ENCODE measurements at places on chromosomes 1 and 21.

DNA sequence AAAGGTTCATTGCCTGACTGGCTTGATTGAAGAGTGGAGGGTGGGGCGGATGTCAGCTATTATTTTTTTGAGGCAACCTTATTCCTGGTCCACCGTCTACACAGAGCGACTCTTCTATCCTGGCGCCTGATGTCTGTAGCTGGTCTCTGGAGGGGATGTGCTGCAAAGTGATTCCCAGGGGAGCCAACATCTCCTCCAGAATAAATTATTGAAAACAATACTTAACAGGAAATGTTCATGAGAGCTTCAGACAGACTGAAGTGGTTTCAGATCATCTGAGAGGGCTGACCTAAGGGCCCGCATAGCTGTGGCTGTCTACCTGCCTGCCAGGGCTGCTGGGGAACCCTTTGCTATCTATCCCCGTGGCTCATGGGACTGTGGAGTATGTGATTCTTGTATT, 66.7 kb downstream of the TEX35 start:
- no peak for DNase-seq

GRCh38 chr1:176450526-176450925, 12.4 kb upstream of the PAPPA2 start:
- DNase-seq: no peak

- DNase-seq: no peak
Observed at GRCh38 chr1:32871364-32872191, 866 bp upstream of the FNDC5 start.

GRCh38 chr1:116230712-116231111, 119.5 kb downstream of the MAB21L3 start:
- DNase-seq: no peak

DNA sequence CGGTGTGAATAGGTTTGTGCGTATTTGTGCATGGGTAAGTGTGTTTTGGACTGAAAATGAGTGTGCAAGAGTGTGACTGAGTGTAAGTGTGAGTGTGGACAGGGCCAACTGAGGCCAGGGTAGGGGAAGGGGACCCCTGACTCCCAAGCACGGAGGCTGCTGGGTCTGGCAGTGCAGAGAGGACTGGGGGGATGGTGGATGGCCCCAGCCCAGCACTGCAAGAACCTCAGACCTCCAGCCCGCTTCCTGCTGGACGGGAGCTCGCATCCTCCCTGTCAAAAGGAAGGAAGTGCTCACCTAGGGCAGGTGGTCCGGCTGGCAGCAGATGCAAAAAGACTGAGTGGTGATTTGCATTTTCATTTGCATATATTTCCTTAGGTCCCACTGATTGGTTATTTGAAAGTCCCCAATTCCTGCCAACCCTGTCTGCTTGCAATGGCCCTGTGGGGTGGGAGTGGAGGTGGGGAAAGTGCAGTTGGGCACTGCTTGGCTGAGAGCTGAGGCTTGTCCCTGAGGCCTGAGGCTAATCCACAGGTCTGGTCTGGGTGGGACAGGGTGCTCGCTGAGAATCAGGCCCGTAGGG, 42.8 kb upstream of the CASZ1 start:
- no peak for DNase-seq

GRCh38 chr1:219160967-219161366, 12.7 kb upstream of the LYPLAL1 start:
- DNase-seq: no peak

- DNase-seq: no peak
Observed at GRCh38 chr21:23837564-23837963, 1769.7 kb downstream of the MRPL39 start.

- no peak for DNase-seq
Observed at GRCh38 chr21:33078907-33079582, 9.1 kb downstream of the OLIG1 start.

DNA sequence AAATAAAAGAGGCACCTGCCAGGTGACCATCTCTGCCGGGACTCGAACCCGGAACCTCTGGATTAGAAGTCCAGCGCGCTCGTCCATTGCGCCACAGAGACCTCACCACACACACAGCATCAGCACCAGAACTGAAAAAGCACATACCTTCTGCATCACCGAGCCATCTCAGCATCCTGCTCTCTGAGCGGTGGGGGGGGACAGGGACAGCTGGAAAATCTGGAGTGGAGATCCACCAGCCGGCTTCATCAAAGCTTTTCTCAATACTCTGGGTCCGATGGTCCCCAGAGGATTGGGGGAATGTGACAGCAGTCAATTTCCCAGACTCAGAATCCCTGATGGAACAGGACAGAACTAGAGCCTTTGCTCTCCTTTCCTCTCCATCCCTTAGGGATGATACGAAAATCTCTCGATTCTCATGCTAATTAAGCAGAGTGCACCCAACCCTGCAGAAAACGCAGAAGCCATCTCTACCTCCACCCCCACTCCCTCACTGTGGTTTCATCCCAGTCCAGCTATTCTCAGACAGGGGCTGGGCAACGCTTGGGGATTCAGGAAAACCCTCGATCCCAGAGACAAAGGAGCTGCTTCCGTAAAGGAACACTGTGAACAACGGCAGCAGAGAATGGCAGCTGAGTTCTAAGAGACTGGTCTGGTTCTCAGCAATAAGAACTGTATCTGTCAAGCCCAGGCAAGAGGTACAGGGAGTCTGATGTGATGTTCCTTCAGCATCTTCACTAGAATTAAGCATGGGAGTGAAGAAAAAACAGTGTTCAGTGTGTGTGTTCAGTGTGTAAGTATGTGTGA, 29.6 kb upstream of the CADM3 start:
- DNase-seq: no peak

- no peak for DNase-seq
Observed at GRCh38 chr1:117760485-117760884, 154.6 kb downstream of the TENT5C start.

DNA sequence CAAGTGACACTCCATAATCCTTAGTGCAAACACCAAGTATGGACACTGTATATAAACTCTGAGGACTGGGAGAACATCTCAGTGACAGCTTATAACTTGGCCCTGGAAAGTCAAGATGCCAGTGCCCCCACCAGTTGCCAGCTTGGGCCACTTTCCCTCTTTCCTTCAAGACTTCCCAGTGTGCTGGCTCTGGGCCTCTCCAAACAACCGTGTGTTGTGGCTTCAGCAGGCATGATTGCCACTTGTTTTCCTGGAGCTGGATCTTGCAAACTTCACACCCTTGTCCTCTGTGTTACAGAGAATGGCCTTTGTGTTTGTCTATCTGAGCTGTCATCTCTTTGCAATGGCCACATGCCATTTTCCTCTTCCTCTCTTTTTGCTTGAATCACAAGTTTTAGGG, 37.0 kb downstream of the CCDC185 start:
- no peak for DNase-seq

DNA sequence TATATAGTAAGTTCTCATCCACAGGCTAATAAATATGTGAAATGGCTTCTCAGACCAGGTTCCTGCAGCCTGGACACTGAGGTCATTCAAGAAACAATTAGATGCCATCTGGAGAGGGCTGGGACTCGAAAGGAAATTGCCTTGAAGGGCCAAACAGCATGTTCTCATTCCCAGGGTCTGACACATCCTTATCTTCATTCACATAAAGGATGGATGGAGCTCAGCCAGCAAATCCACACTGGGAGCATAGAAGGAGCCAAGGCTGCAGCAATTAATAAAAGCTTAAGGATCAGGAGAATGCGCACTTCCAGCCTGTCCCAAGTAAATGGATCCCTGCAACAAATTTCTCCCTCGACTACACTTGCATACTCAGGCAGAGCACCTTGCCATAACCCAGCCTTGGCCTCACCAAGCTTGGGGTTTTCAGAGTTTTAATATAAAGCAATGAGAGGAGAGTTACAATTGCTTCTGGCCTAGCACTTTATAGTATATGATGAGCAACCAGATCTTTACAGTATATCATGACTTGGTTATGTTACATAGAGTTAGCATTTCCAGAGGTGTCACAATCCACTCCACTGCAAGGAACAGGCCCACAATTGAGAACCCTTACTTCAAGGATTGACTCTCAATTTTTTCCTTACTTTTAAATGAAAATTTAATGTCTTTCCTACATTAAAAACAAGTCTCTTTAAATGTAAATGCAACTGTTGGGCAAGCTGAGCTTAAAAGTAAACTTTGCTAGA, 55.9 kb downstream of the BCAR3 start:
- DNase-seq: no peak

DNA sequence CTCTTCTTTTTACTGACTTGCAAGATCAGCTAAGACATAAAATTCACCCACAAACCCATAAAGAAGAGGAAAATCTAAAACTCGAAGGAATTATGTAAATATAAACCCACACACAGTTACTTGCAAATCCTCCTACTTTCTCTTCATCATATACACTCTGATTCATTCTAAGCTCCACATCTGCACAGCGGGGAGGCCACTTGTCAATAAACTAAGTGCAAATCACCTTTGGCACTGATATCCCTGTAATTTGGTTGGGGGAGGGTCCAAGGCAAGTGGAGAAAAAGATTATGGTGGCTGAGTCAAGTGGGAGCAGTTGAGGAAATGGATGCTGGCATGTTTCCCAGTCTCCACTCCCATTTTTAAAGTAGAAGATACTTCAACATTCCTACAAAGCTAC, 596.5 kb downstream of the MATN1 start:
- DNase-seq: no peak

GRCh38 chr1:145837656-145838055, 7.8 kb upstream of the NUDT17 start:
- no peak for DNase-seq

GRCh38 chr1:202567738-202568137, 142.5 kb downstream of the SYT2 start:
- DNase-seq: no peak

DNA sequence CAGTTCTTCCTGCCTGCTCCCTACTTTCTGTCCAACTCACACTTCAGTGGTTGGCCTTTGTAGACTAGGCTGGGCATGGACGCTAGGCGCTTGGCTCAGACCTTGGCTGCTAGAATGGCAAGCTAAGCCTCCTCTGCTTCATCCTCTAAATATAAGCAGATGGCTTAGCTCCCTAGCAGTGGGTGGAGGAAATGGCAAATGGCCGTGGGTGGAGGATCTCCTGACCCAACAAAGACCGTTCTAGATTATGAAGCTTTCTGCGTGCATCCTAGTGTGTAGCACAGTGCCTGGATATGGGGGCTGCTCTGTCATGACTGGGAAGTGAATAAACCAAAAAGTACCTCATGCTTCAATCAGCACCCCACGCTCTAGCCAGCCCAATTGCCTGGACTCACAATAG, 10.4 kb upstream of the ETV3L start:
- no peak for DNase-seq

DNA sequence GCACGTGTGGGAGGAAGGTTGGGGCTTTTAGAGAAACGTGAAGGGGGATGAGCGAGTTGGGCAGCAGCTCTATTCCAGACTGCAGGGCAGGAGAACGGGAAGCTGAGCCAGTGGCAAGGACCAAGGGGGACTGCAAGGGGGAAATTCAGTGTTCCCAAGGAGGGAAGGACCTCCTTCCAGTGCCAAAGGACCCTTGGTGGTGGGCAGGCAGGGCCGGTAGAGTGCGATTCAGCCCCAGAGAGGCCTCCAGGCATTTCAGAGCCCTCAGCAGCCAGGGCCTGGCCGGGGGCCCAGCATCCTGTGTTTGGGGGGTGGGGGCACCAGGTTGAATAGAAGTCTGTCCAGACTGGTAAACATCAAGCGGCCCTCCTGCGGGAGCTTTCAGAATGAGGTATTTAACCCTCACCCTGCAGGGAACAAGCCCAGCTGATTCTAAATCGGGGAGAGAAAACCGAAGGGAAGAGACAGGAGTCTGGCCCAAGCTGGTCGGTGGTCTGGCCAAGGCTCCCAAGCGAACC, 2.3 kb downstream of the COL9A2 start:
- DNase-seq: no peak

- no peak for DNase-seq
Observed at GRCh38 chr1:115262886-115263285, 75.2 kb downstream of the NGF start.

DNA sequence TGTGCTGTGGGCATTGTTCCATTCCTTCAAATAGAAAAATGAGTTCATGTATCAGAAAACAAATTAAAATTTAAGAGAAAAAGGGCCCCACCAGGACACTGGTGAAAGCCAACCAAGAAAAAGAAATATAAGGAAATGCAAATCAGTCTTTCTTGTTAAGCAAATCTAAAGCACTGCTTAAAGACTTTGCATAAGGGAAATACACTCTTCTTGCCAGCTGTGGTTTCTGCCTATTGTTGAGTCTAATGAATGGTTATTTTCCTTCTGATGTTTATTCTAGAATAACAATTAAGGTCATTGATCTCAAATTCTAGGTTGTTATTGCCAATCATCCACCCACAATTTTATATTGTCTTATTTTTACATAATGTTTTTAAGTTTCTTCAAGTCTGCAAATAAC, 158.6 kb upstream of the SNX7 start:
- no peak for DNase-seq

- DNase-seq: no peak
Observed at GRCh38 chr1:176773038-176773437, 310.1 kb downstream of the PAPPA2 start.

DNA sequence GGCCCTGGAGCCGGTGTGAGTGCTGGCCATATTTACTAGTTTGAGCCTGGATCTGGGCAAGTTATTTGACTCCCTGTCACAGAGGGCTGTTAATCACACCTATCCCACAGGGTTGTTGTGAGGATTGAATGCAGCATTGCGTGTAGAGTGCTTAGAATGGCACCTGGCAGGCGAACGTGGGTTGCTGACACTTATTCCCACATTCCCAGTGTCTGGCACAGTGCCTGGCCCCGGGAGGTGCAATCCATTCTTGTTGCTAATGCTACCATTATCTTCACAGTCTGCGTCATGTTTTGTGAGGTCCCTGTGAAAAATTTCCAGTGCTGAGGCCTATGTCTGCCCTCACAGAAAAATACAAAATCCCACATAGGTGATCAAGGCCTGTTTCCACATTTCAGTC, 66.1 kb downstream of the CD2 start:
- DNase-seq: peak; percentile 47

DNA sequence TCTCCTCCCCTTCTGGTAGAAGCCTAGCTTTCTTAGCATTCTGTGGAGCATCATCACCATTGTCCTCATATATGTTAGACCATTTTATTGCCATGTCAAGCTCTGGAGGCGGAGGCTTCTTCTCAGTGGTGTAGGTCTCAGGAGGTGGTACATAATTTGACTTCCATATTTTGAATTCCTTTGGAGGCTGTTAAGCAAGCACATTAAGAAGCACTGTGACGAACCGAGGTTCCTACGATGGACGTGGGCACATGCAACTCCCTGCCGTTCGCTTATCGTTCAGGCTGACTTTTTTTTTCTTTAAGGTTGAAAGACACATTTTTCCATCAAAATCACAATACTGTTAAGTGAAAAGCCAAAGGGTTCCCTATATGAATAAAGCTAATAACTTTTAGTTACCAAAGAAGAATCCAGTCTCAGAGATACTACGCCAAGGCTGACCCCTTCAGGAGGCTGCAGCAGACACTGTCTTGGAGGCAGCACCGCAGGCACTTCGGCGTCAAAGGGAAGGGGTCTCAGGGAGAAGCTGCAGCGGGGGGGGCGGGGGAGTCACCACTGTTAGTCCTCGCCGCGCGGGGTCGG, 835 bp downstream of the C1orf52 start:
- no peak for DNase-seq

DNA sequence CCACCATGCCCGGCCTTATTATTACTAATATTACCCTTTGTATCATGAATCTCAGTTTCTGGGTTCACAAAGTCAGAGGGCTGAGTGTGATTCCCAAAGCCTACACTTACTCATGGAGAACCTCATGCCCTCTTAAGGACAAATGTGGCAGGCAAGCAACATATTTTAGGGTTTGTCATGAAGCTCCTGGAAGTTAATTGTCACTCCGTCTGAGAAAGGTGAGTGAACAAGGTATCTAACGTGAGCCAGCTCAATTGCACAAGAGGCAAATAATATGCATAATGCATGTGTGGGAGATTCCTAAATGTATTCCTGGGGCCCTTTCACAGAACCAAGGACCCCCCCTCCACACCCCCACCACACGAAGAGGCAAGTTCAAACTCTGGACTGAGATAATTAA, 10.1 kb upstream of the TIAM1 start:
- DNase-seq: no peak

Data from ovary (tissue), 10 donors.